ENCODE measurements at places on chromosomes 4 and X.

DNA sequence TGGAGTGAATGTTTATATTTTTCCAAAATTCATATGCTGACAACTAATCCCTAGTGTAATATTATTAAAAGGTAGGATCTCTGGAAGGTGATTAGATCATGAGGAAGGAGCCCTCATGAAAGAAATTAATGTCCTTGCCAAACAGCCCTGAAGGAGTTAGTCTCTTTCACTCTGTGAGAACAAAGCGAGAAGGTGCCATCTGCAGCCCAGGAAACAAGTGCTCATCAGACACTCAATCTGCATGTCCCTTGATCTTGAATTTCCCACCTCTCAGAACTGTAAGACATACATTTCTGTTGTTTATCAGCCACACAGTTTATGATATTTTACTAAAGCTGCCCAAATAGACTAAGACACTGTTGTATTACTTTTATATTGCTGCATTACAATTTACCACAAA is 1283.4 kb downstream of the PCDH7 start:
- no peak for DNase-seq

- peak; percentile 69 for DNase-seq
These were observed 756.9 kb downstream of the FAT4 start for GRCh38 chr4:126071346-126072333.

DNA sequence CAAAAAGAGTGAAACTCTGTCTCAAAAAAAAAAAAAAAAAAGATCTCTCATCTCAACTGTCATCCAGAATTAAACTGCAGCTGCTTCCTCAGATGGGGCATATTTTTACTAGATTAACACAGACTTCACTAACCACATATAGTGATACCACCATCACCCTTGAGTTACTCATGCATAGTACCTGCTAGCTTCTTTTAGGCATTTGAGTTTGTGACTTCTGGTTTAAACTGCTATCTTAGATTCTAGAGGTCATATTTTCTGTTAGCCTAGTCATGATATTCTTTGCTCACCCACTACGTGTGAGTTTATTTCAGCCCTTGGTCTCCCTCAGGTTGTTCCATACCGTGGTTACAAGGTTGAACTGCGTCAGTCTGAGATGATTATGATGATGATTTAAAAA is 154.9 kb upstream of the BMP3 start:
- DNase-seq = no peak

DNA sequence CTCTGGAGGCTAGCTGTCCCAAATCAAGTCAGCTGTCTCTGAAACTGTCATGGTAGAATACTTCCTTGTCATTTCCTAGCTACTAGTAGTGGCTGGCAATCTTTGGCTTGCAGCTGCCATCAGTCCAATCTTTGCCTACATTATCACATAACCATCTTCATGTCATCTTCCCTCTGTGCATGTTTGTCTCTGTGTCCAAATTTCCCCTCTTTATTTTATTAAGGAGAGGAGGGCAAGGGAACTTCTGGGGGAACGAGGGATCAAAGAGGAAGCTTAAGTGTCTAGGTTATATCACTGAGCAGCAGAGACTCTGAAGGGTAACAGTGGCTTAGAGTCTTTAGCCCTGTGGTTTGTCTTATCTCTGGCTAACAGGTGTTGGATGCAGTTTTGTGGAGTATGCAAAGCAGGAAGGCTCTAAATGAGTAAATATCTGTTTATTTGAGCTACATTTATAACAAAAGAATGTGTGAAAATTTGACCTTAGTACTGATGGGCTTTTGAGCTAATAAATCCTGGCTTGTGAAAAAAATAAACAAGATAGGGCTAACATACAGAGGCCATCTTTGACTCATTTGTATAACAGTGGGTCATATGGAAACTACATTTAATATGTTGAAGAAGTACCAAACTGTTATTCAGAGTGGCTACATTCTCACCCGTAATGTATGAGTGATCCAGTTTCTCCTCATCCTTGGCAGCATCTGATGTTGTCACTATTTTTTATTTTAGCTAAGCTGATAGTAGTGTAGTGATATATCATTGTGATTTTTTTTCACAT is 49.4 kb upstream of the ENOX2 start:
- DNase-seq = no peak

DNA sequence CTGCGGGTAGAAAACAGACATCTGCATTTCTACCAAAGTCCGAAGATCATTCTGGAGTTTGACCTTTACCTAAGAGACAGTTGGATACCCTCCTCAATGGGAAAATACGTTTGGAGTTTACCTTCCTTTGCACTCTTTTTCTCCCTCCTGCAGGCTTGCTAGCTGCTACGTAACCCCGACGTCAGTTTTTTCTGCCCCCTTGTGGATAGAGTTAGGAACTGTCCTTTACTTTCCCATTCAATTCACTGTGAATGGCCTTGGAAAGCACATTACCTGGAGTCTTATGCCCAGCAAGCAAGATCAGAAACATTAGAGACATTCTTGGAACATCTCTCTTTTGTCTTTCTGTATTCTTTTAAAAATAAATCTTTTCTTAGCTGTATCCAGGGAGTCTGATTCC is 250.7 kb downstream of the NAP1L3 start:
- peak; percentile 6 for DNase-seq

GRCh38 chr4:130478406-130478805 is 1382.5 kb downstream of the C4orf33 start:
- DNase-seq = no peak

GRCh38 chrX:8803326-8803725 is 2.1 kb upstream of the FAM9A start:
- no peak for DNase-seq

- no peak for DNase-seq
These were observed 87.9 kb upstream of the WDR1 start for GRCh38 chr4:10204401-10205058.

- no peak for DNase-seq
These were observed 350.6 kb downstream of the CHIC1 start for GRCh38 chrX:73913580-73913979.

DNA sequence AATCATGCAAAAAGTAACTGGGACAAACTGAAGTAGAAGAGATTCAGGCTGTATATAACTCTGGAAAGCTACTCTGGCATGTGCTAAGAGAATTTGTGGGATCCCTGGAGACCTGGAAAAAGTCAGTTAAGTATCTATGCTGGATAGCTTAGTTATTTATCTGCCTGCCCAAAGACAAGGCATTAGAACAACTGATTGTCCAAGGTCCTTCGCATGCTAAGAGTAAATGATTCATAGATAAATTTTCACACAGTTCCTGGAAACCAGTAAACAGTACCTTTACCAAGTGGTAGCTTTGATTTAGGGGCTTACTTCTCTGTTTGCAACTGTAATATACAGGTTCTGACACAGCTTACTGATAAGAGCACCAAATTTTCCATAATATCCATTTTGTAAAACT is 104.8 kb downstream of the ATP11C start:
- no peak for DNase-seq

DNA sequence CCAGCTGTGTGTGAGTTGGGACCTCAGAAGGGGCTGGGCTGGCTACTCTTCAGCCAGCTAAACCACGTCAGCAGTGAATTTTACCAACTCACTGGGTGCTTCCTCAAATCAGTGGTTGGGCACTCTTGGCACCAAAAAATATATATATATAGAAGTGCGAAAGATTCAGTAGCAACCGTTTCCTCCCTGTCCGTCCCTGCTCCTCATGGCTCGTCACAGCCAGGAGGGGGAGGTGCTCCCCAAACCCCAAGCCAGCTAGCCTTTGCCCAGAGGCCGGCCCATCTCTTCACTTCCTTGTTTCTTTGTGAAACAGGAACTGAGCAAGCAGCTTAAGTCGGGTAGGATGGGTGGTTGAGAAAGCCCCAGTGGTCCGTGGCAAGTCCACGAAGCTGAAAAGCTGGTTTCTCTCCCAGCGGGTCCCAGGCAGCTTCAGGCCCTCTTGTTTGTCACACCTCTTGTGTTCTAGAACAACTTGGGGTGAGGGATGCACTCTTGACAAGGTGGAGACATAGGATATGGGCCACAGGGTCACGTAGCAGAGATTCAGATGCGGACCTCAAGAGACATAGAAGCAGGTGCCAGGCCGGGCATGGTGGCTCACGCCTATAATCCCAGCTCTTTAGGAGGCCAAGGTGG is 6.8 kb upstream of the SASH3 start:
- no peak for DNase-seq
